ENCODE measurements at places on chromosomes 5 and 9. TPM values are rescaled to one million over a fixed set of nuclear protein-coding genes. Genes with fewer than 3 reads are reported as not detected.

The NUTM2G gene
- polyA plus RNA-seq: 0.18 TPM

The CAVIN4 gene
- 14.5 TPM for polyA plus RNA-seq

The IL5 gene
- polyA plus RNA-seq: not detected

The SLC46A2 gene
- polyA plus RNA-seq: not detected

The ERAP2 gene
- polyA plus RNA-seq: not detected

The NAIP gene
- polyA plus RNA-seq: 31.1 TPM

The ARL10 gene
- 12.7 TPM for polyA plus RNA-seq

The GALNT12 gene
- 8.4 TPM for polyA plus RNA-seq

Data from neural cell (in vitro differentiated cells).